NCI-H1930 (cell line): ENCODE measurements at places on chromosomes 3 and 15.

GRCh38 chr15:44295750-44296431 lies 7.4 kb downstream of the GOLM2 start:
- no peak for DNase-seq

GRCh38 chr3:131125684-131126083 lies 99.0 kb downstream of the NEK11 start:
- no peak for DNase-seq

DNA sequence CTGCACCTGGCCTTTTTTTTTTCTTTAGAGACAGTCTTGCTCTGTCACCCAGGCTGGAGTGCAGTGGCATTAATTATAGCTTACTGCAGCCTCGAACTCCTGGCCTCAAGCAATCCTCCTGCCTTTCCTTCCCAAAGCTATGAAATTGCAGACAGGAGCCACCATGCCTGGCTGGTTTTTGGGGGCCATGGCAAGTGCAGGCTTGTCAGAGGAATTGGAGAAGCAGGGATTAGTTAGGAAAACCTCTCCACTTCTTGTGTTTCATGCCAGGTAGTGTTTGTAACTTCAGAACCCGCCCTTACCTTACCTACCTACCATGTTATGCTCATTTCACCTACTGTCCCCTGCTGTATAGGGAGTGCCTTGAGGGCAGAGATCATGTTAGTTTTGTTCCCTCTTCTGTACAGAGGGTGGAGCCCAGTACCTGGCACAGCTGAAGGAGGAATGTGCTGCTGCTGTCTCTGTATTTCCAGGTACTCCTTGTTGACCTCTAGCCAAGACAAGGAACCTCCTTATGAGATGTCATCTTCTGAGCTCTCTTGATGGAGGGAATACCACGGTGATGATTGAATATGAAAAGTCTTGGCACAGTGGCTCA lies 43.8 kb downstream of the TRAK1 start:
- DNase-seq = no peak

- no peak for DNase-seq
Observed at GRCh38 chr15:99224372-99225214, 24.8 kb downstream of the TTC23 start.

- DNase-seq = no peak
Observed at GRCh38 chr15:63045465-63045840, 2.9 kb downstream of the TPM1 start.

- no peak for DNase-seq
Observed at GRCh38 chr3:63508305-63508704, 144.2 kb upstream of the SNTN start.

DNA sequence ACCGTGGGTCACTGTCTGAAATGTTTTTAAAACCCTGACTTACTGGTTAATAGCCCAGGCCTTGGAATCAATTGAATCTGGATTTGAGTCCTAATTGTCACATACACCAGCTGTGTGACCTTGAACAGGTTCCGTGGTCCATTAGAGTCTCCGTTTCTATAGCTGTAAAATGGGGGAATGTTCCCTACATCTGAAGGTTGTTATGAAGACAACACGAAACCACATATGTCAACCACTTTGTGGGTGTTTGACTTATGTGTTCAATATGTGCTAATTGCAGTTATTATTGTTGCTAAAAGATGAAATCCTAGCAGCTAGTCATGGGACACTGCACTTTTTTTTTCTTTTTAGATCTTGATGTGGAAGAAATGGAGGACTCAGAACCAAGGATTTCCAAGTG lies 35.3 kb downstream of the ZBTB38 start:
- no peak for DNase-seq

DNA sequence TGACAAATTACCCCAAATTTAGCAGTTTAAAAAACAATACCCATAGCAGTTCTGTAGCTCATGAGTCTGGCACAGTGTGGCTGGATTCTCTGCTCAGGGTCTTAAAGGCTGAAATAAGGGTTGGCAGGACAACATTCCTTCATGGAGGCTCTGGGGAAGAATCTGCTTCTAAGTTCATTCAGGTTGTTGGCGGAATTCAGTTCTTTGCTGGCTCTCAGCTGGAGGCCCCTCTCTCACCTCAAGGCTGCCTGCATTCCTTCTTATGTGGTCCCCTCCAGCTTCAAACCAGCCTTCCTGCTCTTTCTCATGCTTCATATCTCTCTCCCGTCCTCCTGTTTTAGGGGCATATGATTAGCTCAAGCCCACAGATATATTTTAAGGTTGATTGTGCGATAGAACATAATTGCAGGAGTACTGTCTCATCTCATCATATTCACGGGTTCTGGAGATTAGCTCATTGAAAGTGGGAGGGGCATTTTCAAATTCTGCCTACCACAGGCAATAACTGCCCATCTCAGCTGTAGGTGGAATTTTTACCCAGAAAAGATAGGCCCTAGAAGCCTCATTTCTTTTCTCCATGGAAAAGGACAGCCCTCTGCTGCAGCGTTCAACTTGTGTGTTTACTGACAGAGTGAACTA lies 5.6 kb upstream of the ZBTB47 start:
- DNase-seq = no peak

DNA sequence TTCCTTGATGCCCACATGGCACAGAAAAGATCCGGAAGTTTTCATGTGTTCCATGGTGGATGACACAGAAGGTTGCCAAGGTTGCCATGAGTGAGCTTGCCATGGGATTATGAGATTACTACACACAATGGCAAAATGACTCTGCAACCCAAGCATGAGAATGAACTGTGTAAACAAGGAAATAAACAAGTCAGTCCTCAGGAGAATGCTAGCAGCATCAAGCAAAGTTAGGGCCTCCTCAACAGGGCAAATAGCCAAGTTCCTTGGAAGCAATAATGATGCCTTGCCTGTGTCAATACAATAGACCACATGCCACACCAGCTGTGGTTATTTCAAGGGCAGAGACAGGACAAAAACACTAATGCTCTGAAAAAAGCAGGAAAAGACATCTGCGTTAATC lies 41.8 kb downstream of the AQR start:
- DNase-seq = no peak

DNA sequence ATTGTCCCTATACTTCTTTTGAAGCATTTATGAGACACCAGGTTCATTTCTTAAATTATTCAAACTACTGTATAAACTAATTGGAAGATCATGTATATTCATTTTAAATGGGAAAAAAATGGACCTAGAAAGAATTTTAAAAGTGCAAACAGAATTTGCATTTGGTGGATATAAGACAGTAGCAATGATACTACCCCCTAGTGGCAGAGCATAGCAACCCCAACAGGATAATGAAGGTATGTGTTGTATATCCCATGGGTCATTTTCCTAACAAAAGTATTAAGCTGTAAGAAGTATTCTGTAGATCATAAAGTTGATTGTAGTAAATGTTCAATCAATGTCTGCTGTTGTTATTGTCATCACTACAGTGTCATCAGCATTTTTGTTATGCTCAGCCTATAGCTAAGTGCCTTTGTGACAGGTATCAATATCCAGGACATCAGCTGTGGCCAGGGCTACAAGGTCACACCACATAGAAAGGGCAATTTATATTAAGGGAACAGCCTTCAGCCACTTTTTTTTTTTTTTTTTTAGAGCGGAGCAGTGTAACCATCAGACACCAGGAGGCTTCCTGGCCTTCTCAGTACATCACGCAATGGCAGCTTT lies 175.8 kb downstream of the FOXB1 start:
- no peak for DNase-seq
